ENCODE measurements at places on chromosomes 5 and 9.

- peak; percentile 80 for DNase-seq
These were observed 107.9 kb upstream of the LARP1 start for GRCh38 chr5:154647114-154647760.

DNA sequence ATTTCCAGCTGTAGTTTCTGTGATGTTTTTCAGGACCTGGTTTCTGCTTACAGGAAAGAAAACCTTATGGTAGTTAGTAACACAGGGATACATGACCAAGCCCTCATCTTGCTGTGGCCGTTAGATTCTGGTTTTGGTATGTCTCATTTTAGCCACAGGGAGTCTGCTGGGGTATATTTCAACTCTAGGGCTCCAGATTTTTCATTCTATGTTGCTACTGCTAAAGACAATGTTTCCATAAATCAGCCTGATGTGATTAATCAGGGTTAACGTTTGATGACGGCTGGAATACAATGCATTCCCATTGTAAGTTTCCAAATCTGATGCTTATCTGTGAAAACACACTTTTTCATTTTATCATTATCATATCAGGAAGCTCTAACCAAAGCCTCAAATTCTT, 48.2 kb downstream of the P4HA2 start:
- no peak for DNase-seq

DNA sequence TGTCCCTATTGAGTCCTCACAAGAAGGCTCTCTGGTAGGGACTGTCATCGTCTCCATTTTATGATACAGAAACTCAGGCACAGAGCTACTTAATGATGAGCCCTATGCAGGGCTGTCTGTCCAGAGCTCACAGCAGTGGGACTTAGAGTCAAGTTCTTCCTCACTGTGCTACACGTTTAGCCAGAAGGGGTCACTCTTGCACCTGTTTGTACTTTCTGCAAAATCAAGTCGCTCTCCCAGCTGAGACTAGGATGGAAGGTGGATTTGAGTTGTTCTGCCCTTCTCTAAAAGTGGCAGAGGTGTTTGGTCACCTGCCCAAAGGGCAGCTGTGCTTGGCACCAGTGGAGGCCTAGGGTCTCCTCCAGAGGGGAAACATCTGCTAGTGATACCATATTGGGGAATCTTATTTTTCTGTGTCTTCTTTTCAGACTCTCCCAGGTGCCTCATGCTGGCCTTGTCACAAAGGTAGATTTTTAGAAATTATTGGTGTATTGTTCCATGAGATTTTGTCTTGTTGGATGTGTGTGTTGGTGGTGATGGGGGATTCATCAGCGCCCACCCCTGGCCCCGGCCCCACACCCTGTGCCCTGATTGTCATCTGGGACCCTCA, 104.2 kb downstream of the PPARGC1B start:
- peak; percentile 54 for DNase-seq

DNA sequence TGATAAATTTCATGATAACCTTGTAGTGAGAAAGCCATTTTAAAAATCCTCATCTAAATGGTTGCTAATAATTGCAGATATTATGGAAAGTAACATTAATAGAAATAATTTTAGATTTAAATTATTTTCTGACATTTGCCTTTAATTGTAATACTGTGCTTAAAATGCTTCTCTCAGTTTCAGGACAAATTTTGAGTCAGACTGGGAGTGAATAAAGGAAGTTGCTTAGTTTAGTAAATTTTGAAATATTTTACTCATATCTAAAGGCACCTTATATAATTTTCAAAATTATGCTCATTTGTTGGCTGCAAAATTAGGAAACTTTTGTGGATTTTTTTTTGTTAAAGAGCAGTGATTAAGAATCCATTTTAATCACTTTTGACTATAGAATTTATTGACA, 93.8 kb downstream of the CSNK1G3 start:
- DNase-seq, result no peak

DNA sequence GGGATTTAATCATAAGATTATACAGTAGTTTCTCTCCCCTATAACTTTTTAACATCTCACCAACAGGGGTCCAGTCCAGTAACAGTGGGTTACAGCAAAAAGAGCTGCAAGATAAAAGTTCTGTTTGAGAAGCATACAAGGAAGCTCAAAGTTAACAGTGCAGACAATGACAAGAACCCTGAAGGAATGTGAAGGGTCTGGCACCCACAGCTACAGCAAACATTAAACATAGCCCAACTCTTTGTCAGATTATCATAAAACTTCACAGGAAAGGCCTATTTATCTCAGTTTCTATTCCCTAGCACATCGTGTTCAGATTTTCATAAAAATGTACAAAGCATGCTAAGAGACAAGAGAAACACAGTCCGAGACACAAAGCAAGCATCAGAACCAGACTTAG, 309.4 kb downstream of the DIRAS2 start:
- DNase-seq, result no peak

GRCh38 chr9:15641291-15641690, 88.4 kb downstream of the CCDC171 start:
- no peak for DNase-seq

GRCh38 chr9:123168586-123168985, 99.8 kb downstream of the STRBP start:
- no peak for DNase-seq

DNA sequence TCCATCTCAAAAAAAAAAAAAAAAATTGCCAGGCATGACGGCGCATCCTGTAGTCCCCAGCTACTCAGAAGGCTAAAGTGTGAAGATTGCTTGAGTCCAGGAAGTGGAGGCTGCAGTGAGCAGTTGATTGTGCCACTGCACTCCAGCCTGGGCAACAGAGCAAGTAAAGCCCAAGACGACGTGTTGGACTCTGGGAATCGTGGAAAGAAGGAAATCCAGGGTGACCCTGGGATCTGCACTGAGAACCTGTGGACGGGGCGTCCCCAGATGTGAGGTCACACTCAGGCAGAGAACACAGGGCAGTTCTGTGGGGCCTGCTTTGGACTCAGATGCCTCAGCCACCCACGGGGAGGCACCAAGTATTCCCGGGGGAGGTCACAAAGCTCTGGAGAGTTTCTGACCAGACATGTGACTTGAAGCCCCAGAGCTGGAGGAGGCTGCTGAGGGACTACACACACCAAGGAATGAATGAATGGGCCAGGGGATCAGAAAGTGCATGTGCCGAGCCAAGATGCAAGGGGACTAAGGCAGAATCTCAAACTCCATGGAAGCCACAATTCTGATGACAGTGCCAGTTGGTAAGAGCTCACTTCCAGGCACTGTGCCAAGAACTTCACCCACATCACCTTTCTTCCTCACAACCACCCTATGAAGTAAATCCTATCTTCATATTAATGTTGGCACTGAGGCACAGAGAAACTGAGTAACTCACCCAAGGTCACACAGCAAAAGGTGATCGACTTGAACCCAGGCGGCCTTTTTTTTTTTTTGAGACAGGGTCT, 12.9 kb downstream of the DYNC2I2 start:
- DNase-seq, result no peak

GRCh38 chr5:137815202-137815990, 52.3 kb upstream of the MYOT start:
- DNase-seq, result no peak

DNA sequence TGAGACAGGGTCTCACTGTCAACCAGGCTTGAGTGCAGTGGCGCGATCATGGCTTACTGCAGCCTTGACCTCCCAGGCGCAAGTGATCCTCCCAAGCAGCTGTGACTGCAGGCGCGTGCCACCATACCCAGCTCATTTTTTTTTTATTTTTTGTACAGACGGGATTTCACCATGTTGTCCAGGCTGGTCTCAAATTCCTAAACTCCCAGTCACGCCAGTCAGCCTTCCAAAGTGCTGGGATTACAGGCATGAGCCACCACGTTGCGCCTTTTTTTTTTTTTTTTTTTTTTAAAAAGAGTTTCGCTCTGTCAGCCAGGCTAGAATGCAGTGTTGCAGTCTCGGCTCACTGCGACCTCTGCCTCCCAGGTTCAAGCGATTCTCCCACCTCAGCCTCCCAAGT, 27.1 kb upstream of the SRP19 start:
- no peak for DNase-seq

DNA sequence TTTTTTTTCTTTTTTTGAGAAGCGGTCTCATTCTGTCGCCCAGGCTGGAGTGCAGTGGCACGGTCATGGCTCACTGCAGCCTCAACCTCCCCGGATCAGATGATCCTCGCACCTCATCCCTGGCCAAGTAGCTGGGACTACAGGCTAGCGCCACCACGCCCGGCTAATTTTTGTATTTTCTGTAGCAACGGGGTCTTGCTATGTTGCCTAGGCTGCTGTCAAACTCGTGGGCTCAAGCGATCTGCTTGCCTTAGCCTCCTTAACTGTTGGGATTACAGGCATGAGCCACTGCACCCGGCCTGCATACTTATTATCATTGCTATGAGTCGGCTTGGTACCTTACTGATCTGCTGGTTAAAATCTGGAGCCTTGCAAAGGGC, 790 bp upstream of the IARS1 start:
- DNase-seq, result no peak

DNA sequence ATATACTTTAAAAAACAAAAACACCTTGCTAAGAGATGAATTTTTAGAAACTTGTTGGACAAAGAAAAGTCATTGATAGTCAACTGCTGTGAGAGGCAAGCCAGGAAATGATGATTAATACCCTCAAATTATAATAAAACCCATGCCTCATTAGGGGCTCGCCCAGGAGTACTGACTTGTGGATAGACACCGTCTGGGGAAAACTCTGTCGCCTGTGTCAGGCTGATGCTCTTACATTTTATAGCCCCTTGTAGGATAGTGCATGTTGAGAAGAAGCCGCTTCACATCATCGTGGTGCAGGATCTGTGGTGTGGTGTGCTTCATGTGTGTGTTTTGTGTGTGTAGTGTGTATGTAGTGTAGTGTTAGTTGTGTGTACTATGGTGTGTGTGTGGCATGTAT, 39.1 kb downstream of the SYK start:
- no peak for DNase-seq

- no peak for DNase-seq
These were observed 684.7 kb upstream of the NUDT12 start for GRCh38 chr5:104247260-104247659.

GRCh38 chr5:175508896-175509295, 30.5 kb downstream of the SFXN1 start:
- no peak for DNase-seq

- DNase-seq, result peak; percentile 84
These were observed at the start of gene CNTFR for GRCh38 chr9:34589636-34590380. Gene CNTFR (minus strand): TSS chr9:34589724. CDS start chr9:34568981, 20,743 bp downstream.

GRCh38 chr5:181138258-181138657, 7.3 kb upstream of the OR2V1 start:
- no peak for DNase-seq

DNA sequence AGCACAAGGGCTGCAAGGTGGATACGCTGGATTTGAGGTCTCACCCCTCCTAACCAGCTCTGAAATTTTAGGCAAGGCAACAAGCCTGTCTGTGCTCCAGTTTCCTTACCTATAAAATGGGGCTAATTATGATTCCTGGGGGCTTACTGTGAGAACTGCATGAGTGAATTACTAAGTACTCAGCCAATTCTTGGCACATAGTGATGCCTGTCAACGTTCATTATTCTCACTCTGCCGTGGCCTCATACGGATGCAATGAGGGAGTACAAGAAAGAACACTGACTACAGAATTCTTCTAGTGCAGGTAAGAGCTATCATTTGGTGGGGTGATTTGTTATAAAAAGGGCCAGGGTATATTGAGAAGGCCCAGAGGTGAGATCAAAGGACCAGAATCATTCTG, 16.7 kb downstream of the TNFSF8 start:
- DNase-seq, result no peak

GRCh38 chr9:94082553-94082952, 1.7 kb upstream of the PTPDC1 start:
- DNase-seq, result no peak

GRCh38 chr5:178323961-178324360, 91.4 kb upstream of the PHYKPL start:
- DNase-seq, result peak; percentile 60

DNA sequence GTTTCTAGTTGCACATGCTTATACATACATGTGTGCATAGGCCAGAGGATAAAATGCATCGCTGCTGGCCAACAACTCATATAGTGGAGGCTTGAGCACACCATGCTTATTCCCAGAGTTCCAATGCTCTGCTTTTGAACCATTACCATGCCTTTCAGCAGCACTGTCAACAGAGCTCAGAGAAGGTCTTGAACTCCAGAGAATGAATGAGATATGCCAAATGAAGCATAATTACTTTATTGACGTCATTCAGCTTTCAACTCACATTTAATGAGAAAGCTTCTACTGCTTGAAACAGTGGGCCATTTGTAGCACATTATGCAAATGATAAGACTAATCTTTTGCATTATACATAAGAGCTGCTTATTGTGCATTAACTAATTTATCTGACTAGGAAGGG, 765.3 kb upstream of the GRAMD2B start:
- DNase-seq, result no peak

DNA sequence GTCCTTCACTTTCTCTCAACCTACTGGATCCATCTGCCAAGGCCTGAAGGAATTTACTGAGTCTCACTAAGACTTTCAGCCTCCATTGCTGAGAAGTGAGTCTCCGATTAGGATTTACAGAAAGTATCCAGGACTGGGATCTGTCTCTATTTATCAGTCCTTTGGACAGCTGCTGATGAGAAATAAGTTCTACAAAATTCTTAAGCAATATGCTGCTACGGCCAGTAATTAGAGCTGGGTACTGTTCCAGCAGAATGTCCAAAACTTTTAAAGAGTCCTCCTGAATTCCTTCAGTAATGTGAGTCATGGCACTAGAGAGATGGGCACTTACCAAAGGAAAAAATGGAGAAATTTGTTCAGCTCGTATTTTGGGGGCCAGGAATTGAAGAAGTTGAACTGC, 5.9 kb downstream of the TEX10 start:
- DNase-seq, result no peak

DNA sequence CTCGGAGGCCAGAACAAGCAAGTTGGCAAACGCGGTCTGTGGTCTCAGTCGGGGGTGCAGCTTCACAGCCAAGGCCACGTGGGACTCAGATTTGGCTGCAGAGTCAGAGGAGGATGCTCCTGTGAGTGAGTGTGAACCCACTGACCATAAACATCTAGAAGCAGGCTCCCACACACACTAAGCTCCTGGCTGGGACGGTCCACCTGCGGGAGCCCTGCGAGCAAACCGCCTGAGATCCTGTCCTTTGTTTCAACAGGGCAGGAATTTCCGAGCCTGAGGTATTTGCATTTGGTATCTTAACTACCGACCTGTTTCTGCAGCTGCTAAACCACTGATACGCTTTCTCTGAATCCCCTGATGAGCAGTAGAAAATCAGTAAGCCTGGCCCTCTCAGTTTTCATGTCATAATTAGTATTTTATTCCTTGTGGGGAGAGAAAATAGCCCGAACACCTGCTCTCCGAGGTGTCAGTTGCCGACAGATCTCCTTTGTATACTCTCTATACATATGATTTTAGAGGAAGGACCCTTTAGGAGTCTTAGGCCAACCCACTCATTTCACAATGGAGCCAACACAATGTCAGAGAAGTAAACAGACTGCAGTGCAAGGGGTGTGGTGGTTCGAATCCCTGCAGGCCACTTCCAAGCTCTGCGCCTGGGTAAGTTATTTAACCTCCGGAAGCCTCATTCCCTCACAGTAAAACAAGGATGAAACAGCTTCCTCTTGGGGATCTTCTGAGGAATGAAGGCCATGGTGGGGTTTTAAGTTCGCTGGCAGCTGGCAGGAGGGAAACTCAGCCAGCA, 40.9 kb upstream of the PWWP2A start:
- no peak for DNase-seq

- peak; percentile 37 for DNase-seq
These were observed 32.9 kb downstream of the ROPN1L start for GRCh38 chr5:10474521-10475075.
